NCI-H69 (cell line): ENCODE measurements at places on chromosomes 2 and 18.
A peak's percentile ranks its signal among the peaks of the same experiment; 100 is the strongest.

- DNase-seq, result no peak
Measured at GRCh38 chr2:38653715-38654527, 12.0 kb upstream of the GALM start.

DNA sequence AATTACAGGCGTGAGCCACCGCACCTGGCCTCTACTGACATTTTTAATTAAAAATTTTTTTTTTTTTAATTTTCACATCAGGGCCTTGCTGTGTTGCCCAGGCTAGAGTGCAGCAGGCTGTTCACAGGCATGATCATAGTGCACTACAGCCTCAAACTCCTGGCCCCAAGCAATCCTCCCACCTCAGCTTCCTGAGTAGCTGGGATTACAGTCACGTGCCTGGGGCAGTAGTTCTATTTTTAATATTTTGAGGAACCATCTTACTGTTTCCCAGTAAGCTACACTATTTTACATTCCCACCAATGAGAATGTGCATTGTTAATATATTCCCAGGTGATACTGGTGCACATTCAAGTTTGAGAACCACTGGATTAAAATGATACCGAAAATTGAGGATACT lies 92.7 kb downstream of the WDSUB1 start:
- DNase-seq, result no peak

GRCh38 chr2:135745545-135745944 lies 3.9 kb downstream of the UBXN4 start:
- DNase-seq, result no peak

DNA sequence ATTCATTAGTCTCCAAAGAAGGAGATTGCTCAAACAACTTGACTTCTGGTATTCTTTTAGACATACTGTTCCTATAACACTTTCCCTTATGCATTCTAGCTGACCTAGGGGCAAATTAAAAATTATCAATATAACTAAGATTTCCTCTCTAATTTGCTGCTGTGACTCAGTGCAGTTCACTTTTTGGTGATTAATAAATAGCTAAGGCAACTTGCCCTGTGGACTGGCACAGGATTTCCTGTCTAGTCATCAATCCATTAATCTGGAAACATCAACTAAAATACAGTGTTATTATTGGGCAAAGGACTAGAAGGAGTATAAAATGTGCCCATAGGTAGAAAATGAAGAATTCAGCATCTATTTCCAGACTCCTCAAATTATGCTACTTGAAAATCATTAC lies 83.5 kb upstream of the SERPINE2 start:
- no peak for DNase-seq

DNA sequence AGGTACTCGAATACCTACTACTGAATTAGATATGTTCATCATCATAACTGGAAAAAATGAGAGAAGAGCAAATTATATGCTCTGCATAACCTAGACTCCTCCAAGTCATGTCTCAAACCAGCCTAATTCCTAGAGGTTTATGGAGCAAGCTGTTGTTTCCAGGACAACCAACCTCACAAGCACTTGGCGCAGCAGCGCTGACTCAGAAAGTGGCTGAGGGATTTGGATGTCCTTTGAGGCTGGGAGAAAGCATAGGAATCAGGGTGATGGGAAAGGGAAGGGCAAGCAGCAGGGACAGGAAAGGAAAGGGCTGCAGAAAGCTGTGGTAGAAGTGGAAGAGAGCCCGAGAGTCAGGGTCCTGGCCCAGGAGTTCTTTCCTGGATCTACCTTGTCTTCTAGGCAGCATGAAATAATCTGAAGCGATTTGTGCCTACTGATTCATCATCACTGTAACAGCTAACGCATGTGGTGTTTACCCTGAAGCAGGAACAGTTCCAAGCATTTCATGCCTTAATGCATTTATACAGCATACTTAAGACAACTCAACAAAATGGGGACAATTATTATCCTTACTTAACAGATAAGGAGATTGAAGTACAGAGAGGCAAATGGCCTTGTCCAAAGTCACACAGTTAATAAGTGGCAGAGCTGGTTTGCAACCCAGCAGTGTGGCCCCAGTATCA lies 3.7 kb downstream of the PLEK start:
- peak; percentile 2 for DNase-seq

DNA sequence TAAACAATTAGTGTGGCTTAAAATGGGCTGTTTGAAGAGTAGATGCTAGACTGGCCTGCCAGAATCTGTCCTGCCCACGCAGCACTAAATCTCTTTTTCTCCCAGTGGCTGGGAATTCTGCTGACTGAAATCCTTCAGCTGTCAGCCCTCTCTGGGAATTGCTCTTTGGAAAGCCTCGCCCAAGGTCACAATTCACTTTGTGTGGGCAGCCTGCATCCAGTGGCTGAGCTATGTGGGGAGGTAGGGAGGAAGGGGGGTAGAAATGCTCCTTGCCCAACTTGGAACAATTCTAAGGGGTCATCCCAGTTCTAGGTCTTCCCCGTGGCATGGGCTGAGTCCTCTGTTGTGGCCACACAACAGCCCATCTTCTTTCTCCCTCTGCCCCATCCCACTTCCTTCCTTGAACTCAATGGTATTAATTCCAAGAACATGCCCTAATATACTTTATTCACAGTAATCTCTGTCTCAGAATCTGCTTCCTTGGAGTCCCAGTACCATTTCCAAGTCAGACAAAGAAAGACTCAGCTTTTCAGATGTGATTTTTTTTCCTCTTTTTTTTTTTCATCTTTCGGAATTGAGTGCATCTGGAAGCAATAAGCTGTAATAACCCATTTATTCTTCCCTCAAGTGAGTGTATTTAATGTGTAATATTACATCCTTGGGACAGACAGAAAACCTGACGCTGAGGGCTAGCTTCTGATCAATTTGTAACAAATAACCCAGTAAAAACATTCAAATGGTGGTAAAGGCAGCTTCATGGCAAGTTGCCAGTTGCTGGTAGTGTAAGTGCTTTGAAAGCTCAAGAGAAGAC lies 189.4 kb downstream of the GPD2 start:
- DNase-seq, result no peak

- no peak for DNase-seq
Measured at GRCh38 chr2:241808721-241809382, at the start of gene NEU4. Gene NEU4 (plus strand): TSS chr2:241809193. CDS start chr2:241814485, 5,292 bp downstream.

- peak; percentile 19 for DNase-seq
Measured at GRCh38 chr2:38700881-38701458, 35.1 kb downstream of the GALM start.

DNA sequence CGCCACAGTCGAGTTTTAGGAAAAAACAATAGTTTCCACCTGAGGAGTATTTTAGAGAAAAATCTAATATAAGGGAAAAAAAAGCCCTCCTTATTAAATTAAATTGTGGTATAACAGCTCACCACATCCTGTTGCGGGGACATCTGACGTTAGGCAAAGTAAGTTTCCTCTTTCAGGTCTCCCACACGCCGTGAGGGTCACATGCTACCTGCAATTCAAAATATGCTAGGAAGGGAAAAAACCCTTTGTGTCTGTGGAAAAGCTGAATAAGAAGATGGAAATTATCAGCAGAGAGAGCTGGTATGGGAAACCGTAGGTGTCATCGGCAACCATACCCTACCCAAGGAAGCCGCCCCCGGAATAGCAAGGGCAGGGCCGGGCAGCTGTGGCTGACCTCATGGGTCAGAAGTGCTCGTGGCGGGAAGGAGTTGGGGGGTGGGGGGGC lies 128.0 kb downstream of the NFATC1 start:
- DNase-seq, result no peak
